Muscle of arm (tissue), 14 donors: ENCODE measurements at places on chromosomes 3 and 15. TPM values are rescaled to one million over a fixed set of nuclear protein-coding genes. Genes with fewer than 3 reads are reported as not detected.
A peak's percentile ranks its signal among the peaks of the same experiment; 100 is the strongest.

DNA sequence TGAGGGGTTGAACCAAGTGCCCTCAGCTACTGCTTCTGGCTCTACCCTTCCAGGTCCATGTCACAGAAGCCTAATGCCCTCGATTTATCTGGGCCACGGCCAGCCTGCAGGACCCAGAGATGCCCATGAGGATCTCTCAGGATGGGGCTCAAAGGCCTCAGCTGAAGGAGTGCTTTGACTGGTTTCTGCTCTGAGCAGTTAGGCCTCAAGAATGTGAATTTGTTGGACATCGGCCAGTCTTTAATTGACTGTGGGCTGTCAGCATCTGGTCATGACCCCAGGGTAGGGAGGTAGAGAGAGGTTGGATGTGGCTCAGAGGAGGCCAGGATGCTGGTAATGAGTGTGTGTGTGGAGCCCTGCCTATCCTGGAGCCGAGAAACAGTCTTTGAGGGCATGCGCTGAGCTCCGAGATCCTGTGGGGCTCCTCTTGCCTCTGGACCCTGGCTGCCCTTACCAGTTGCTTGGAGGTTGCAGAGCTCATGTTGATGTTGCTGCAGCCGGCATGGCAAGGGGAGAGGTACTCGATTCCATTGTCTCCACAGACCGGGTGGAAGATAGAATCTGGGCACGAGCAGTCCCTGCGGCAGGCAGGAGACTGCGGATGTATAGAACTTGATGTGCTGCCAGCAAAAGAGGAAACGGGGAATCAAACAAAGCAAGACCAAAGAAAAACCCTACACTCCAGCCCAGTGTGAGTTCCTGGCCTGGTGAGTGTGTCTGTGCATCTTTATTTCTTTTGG is 49.1 kb upstream of the RAB6B start:
- DNase-seq, result no peak

DNA sequence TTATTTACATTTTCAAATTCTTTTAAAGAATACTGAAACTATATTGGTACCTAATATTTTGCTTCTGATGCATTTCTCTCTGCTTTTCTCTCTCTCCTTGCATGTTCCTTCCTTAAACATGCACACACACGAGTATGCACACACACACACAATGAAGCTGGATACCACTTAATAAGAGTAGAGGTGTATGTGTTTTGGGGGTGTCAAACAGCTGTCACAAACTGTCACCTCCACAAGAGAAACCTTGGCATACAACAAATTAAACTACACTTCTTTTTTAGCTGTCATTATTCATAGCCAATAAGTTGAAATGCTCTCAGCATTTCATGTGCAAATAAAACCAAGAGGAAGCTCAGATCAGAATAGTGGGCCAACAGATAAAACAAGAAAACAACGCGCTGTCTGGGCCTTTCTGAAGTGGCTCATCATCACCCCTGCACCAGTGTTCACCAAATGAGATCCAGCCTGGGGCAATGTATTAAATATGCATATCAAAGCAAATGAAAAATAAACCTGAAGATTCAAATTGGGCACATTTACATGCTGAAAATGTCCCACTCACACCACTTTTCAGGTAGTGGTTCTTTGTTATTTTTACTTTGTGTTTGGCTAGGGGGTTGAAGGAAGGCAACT is 9.7 kb downstream of the MEIS2 start:
- DNase-seq, result no peak

GRCh38 chr3:169658311-169658931 is 5.1 kb downstream of the MECOM start:
- DNase-seq, result no peak

DNA sequence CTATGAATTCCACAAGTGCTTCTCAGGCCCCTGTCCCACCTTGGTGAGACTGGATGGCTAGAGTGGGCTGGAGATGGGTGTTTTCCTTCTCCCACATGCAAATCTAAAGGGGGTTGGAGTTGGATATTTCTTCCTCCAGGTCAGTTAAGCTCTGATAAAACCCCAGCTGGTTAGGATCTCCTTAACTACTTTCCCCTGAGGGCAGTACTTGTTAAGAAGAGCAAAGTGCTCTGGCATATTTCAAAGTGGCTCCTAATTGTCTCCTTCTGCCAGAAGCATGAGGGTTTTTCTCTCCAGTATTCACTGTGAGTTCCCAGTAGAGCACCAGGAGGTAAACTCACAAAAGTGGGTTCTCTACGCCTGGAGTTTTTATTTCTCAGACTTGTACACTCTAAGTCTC is 31.4 kb downstream of the COL6A6 start:
- no peak for DNase-seq

- no peak for DNase-seq
Measured at GRCh38 chr15:38454696-38455090, 766 bp downstream of the FAM98B start.

GRCh38 chr3:24119321-24119751 is 174.2 kb downstream of the NR1D2 start:
- no peak for DNase-seq

DNA sequence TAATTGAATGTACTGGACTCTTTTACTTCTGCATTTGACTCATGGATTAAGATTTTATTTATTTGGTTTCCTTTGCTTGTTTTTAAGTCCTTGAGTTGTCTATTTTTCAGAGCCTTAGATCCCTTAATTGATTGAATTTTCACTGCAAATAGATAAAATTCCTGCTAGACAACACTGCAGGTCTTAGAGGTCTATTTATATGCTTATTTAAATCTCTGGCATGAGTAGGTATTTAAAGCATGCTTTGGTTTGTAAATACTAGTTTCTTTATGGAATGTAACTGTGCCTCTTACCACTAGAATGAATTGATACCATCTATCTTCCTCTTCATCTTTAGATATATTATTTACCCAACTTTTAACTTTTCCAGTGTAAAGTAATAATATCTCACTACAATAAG is 20.0 kb downstream of the PLSCR5 start:
- no peak for DNase-seq

GRCh38 chr3:130894986-130895280 is 1.0 kb downstream of the ATP2C1 start:
- DNase-seq, result peak; percentile 25

DNA sequence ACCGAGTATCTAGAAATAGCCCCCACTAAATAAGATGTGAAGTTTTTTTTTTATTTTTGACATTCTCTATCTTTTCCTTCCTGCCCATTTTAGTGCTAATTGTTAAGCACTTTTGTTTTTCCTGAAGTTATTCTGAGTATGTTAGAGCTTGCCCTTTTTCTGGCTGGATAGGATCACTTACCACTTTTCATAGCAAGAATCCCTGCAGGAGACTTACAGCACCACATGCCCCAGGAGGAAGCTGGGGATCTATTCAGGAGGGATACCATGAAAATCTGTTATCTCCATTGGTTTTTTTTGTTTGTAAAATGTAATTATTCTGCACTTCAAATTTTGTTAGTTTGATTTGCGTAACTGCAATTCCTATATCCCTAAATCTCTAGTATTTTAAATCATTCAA is 968.4 kb downstream of the ZPLD1 start:
- DNase-seq, result no peak

- no peak for DNase-seq
Measured at GRCh38 chr3:115204475-115204874, 57.4 kb upstream of the ZBTB20 start.

- DNase-seq, result no peak
Measured at GRCh38 chr3:129050556-129051295, 9.9 kb upstream of the GP9 start.

GRCh38 chr3:155676252-155676981 is 68.5 kb downstream of the PLCH1 start:
- no peak for DNase-seq

MRAS gene
- polyA plus RNA-seq, result 69.1 TPM

SLC27A2 gene
- polyA plus RNA-seq, result 0.66 TPM

CNTN3 gene
- 19.8 TPM for polyA plus RNA-seq
